ENCODE measurements at places on chromosomes 6 and 20. TPM values are rescaled to one million over a fixed set of nuclear protein-coding genes. Genes with fewer than 3 reads are reported as not detected.

- DNase-seq = peak; percentile 79
Measured at GRCh38 chr6:7148100-7148822, 40.5 kb downstream of the RREB1 start.

GRCh38 chr6:33344701-33345697 lies 27.5 kb upstream of the ZBTB22 start:
- peak; percentile 55 for DNase-seq

RHAG gene
- total RNA-seq = not detected

TSPYL1 gene
- 73.5 TPM for total RNA-seq

- DNase-seq = no peak
Measured at GRCh38 chr6:39935241-39935640, 979 bp upstream of the MOCS1 start.

MYL9 gene
- 58.5 TPM for total RNA-seq

SLC22A16 gene
- 0.71 TPM for total RNA-seq

ARMC12 gene
- total RNA-seq = 0.29 TPM

- DNase-seq = no peak
Measured at GRCh38 chr20:58986286-58986967, 5.4 kb downstream of the NELFCD start.

PLEKHG1 gene
- total RNA-seq = 52.9 TPM

DNA sequence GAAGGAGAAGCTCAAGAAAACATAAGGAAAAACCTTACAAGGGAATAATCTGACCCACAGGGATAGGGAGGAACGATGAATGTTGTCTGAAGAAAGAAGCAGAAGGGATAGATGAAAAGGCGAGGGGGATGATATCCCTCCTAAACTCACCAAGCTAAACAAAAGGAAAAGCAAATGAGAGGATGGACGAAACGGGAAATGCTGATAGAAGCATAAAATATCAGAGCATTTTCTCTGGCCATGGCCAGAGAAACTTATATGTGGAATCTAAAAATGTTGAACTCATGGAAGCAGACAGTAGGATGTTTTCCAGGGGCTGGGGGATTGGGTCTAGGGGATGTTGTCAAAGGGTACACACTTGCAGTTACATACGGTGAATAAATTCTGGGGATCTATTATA lies 148.4 kb upstream of the FOXQ1 start:
- no peak for DNase-seq

- DNase-seq = no peak
Measured at GRCh38 chr20:63234693-63235398, 859 bp upstream of the BIRC7 start.

- DNase-seq = no peak
Measured at GRCh38 chr6:86943819-86944407, 6.6 kb downstream of the HTR1E start.

CDH4 gene
- total RNA-seq = 50.9 TPM

ULBP1 gene
- total RNA-seq = 6.0 TPM

PIGT gene
- 69.8 TPM for total RNA-seq

SIM1 gene
- 2.0 TPM for total RNA-seq

DNA sequence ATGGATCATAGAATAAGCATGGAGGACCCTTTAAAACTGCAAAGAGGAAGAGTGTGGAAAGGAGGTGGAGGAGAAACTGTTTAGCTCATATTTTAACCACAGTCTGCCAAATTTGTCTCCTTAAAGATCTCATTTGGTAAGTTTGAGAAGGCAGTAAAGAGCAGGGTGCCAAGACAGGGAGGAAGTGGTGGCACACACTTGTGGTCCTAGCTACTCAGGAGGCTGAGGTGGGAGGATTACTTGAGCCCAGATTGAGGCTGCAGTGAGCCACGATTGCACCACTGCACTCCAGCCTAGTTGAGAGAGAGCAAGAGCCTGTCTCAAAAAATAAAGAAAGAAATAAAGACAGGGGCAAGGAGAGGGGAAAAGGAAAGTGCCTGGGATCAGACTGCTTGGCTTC lies 16.8 kb upstream of the DCBLD1 start:
- no peak for DNase-seq

DNA sequence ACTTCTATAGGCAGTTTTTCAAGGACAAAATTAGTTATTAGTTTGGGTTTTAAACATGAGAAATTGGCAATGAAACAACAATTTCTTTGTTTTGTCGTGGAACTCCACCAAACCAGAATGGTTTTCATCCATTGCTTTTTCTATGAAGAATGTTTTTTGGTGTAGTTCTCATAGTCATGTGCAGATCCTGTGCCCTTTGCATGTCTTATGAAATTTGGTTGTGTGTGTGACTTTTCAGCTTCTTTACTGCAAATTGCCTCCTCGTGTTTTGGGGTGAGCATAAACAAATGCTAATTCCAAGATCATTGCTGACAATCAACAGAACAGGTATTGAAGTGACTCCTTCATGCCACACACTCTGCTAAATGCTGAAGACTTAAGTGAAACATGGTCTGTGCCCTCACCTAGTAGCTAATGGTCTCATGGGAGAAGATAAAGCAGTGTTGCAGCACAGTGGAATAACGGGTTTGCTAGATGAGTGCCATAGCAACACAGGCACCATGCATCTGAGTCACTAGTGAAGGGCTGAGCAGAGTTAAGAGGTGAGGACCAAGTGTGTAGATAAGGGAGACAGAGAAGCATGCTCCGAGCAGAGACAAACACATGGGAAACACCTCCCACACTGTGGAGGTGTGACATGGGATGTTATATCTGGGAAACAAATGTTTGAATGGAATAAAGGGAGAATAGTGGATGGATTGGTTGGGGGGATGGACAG lies 120.0 kb downstream of the SLC16A10 start:
- DNase-seq = no peak

DNA sequence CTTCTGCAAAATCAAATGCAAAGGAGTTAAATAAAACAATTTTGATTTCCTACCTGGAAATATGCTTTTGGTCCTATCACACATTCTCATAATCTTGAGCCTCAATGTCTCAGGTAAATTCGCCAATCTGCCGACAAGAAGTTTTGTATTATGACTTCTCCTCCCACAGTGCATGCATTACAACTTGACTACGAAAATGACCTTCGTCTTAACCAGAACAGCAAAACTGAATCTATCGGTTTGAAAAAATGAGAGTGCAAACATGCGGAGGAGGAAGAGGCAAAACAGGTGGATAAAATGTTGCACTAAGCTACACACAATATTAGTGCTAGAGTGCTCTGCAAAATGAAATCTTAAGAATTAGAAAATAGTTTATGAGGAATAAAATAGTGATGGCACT lies 43.4 kb downstream of the HIVEP2 start:
- no peak for DNase-seq

DNA sequence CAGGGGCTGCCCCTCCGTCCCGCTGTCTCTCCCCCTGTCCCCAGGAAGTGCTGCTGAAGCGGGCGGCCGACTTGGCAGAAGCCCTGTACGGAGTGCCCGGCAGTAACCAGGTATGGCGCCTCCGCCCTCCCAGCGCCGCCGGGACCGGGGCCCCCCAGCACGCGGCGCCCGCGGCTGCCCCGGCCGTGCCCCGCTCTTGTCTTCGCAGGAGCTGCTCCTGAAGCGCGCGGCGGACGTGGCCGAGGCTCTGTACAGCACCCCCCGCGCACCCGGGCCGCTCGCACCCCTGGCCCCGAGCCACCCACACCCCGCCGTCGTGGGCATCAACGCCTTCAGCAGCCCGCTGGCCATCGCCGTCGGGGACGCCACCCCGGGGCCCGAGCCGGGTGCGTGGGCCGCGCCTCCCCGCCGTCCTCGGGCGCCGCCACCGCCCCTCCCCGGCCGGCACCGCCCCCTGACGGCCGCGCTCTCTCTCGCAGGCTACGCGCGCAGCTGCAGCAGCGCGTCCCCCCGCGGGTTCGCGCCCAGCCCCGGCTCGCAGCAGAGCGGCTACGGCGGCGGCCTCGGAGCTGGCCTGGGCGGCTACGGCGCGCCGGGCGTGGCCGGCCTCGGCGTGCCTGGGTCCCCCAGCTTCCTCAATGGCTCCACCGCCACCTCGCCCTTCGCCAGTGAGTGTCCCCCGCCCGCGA lies 48.4 kb downstream of the CPXM1 start:
- no peak for DNase-seq

RAET1E gene
- total RNA-seq = not detected

- DNase-seq = no peak
Measured at GRCh38 chr20:49862607-49863200, 50.1 kb downstream of the SLC9A8 start.

TCF15 gene
- 0.07 TPM for total RNA-seq

DNA sequence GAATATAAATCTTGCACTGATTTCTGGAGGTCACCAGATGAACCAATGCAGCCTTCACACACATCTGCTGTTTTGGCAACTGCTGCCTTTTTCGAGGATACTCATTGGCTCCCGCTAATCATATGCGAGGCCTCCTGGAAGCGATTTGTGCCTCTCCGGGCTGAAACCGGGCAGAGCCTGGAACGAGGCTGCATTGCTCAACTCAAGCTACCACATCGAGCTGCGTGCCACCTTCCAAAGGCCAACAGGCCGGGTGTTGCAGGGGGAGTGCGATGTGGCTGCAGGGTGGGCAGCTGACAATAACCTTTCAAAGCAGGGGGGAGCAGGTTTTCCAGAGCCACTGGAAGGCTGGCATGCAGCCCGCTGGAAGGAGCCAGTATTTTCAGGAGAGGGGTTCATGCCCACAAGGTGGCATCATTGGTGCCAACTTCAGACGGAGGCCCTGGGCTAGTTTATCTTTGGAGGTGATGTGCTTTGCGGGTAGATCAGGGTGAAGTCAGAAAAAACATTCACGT lies 122.6 kb upstream of the IFNGR1 start:
- DNase-seq = no peak
